DMS 273 treated with DMSO at 0.1 percent for 48 hours (cell line): ENCODE measurements at places on chromosomes 5 and 9.
A peak's percentile ranks its signal among the peaks of the same experiment; 100 is the strongest.

GRCh38 chr5:53303105-53303504 lies 177.3 kb upstream of the FST start:
- DNase-seq, result no peak

GRCh38 chr5:77898385-77898784 lies 122.2 kb upstream of the TBCA start:
- no peak for DNase-seq

GRCh38 chr5:59209758-59210359 lies 627.0 kb downstream of the RAB3C start:
- DNase-seq, result peak; percentile 82

DNA sequence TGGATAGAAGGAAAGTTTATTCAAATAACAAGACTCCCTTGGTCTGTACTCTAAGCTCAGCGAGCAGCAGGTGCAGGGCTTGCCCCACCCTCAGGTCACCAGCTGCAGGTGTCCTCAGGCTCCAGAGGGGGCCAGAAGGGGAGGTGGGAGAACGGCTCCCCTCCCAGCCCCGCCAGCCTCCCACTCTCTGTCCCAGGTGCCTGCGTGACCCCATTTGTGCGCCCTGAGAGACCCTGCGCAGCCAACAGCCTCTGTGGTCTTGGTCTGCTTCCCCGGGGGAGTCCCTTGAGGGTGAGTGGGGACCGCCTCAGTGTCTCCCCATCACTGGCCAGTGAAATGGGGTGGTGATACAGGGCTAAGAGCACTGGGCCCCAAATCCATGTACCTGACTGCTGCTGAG lies 62.3 kb upstream of the STXBP1 start:
- DNase-seq, result no peak

DNA sequence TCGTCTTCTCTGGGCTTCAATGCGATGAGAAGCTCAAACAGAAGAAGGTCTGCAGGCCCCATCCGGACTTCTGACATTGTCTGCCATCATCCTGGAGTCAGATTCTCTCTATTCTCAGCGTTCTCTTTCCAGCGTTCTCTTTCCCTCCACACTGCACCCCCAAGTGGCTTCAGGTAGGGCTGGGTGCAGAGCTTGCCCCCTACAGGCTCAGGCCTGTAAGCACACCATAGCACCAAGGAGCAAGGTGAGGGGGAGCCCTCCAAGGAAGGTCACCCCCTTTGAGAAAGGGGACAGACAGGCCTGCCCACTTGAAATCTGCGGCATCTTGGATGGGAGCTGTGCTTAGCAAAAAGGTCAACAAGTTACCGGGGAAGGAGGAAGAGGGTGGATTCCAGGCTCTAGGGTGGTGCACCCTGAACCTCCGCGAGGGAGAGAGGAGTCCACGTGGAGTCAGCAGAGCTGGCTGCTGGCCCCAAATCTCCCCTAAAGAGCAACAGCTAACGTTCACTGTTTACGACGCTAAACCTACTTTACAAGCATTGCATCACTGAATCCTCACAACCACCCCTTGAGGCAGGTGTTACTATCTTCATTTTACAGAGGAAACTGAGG lies 27.5 kb downstream of the GPX3 start:
- no peak for DNase-seq
